ENCODE measurements at places on chromosomes 6 and 20.

DNA sequence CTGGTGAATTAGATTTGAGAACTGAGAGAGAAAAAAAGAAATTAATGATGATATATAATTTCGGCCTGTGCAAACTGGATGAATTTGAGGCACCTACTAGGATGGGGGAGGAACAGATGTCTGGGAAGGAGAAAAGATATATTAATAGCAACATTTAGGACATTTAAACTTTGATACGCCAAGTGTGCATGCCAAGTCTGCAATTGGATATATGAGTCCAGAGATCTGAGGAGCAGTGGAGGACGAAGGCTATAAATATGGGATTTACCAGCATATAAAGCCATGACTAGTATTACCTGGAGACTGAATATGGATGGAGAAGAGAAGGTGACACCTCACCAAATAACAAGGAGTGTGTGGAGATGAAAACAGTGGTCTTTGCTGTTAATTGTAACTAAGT is 272.6 kb upstream of the HSF2 start:
- H3K27ac ChIP-seq = no peak overlapping the region
- H3K4me1 ChIP-seq = peaks cover 7% of the 10 kb centered on the region
- no peaks in the 10 kb centered on the region for H3K27me3 ChIP-seq

DNA sequence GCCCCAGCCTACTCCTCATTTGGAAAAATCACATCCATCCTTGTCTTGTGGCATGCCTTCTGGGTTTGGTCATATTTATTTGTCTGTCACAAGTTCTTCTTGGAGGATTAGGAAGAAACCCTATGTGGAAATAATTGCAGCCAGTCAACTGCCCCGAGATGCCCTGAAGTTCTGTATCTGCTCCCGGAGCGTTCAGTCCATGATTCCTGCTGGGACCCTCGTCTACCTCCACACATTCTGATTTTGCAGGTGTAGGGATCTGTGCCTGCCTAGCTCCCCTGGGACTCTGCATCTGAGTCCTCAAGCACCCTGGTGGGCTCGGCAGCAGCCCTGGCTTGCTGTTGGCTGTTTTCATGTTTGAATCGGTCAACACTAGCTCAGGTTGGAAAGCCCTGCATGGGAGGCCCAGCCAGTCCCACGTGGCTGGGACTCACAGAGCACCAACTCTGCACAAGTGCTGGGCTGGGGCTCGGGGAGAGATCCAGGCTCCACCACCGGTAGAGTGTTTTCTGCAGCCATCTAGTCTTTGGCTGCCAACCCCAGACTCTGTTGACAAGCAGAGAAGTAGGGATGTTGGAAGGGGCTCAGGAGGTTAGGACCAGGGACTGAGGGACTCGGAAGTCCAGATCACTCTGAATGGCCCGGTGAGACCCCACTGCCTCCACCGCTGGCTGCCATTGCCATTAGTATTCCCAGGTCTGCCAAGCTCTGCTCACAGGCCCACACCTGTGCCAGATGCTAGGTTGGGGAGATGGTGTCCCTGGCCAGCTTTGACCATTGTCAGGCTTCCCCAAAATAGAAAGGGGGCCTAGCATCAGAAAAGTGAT is 183.5 kb upstream of the CST7 start:
- DNase-seq = no peak
- H3K36me3 ChIP-seq = no peaks in the 10 kb centered on the region
- H3K27ac ChIP-seq = no peak overlapping the region
- H3K4me1 ChIP-seq = no peaks in the 10 kb centered on the region

DNA sequence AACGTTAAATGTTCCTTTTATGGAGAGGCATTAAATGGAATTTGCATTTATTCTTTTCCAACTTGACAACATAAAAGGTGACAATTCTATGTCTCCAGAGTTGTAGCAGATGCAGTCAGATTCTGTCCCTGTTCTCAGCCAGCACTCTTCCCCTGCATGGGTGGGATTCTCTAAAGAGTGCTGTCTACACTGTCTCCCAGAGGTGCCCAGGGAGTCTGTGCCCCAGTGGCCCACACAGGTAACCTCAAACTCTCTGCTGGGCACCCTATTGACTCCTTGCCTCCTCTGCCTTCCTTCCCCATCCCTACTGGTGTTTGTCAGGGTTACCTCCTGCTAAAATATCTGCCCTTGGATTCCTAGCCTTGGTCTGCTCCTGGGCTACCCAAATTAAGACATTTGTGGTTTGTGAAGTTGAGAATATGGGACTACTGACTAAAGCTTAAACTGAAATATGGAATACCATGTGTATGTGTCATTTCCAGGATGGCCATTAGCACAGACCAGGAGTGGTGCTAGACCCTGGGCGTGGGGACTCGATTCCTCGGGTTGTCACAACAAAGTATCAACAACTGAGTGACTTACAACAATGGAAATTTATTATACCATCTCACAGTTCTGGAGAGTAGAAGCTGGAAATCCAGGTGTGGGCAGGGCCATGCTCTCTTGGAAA is 284.7 kb downstream of the CDH26 start:
- no peak overlapping the region for H3K27ac ChIP-seq
- no peaks in the 10 kb centered on the region for H3K27me3 ChIP-seq
- H3K4me3 ChIP-seq = no peak overlapping the region

DNA sequence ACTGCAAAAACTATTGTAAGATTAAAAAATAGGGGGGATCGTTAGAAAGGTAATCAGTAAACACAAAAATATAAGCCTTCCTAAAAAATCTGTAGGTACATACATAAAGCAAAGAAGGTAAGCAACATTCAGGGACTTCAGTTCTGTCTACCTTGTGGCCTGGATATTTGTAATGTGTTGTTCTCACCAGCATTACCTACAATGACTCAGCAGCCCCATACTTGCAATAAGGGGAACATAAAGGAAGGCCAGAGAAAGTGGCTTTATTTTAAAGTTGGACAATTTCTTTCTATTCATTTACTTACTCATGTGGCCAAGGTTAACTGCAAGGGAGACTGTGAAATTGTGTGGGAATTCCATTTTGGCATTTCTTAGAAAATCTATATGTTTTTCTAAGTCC is 277.2 kb upstream of the PREP start:
- no peak overlapping the region for H3K27ac ChIP-seq
- no peaks in the 10 kb centered on the region for H3K4me1 ChIP-seq

DNA sequence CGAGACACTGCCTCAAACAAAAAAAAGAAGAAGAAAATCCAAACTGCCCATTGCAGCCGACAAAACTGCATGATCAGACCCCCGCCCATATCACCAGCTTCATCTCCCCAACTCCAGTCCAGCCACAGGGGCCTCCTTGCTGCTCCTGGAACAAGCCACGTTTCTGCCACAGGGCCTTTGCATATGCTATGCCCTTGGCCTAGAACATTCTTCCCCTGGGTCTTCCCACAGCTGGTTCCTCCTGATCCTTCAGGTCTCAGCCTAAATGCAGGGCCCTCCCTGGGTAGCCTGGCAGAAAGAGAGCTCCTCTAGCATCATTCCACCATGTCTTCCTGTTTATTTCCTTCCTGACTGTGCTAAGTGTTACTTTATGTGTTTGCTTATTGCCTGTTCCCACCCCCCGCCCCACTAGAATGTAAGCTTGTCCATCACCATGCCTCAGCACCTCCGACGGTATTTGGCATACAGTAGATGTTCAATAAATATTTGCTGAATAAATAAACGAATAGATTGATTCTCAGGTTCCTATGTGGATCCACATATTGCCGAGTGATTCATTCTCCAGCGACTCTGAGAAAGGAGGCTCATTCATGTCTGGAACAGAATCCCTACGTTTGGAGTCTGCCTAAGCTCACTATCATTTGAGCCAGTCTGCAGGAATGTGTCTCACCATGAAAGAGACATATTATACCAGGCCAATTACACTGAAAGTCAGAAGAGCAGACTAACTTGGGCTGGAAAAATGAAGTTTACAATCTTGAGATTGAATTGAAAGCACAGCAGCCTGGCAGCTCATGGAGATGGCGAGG is 56.1 kb downstream of the NFATC2 start:
- H3K36me3 ChIP-seq = no peaks in the 10 kb centered on the region
- no peaks in the 10 kb centered on the region for H3K27me3 ChIP-seq
- no peaks in the 10 kb centered on the region for H3K4me1 ChIP-seq
- peak overlapping the region; percentile 5 for H3K27ac ChIP-seq
- H3K4me3 ChIP-seq = no peak overlapping the region
- no peak for DNase-seq

DNA sequence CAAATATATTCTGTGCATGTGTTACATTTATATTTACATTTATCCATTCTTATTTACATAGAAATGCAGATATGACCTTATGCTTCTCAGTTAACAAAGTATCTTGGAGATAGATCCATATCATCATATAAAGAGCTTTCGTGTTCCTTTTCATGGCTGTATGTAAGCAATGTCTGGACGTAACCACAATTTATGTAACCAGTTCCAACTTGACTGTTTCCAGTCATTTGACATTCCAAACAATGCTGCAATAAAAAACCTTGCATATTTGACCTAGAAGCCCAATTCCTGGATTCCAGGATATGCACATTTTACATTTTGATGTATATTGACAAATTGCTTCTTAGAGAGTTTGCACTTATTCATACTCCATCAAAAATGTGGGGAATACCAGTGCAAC is 113.7 kb upstream of the F13A1 start:
- DNase-seq = no peak
- H3K4me1 ChIP-seq = no peaks in the 10 kb centered on the region
- no peaks in the 10 kb centered on the region for H3K27me3 ChIP-seq
- no peak overlapping the region for H3K4me3 ChIP-seq
- H3K36me3 ChIP-seq = no peaks in the 10 kb centered on the region
- no peak overlapping the region for H3K27ac ChIP-seq

- no peak overlapping the region for H3K27ac ChIP-seq
- DNase-seq = no peak
- H3K36me3 ChIP-seq = no peaks in the 10 kb centered on the region
- no peak overlapping the region for H3K4me3 ChIP-seq
Observed at GRCh38 chr20:11675920-11676629, 241.6 kb upstream of the BTBD3 start.

- H3K27me3 ChIP-seq = no peaks in the 10 kb centered on the region
- no peak for DNase-seq
- no peaks in the 10 kb centered on the region for H3K36me3 ChIP-seq
- no peak overlapping the region for H3K4me3 ChIP-seq
Observed at GRCh38 chr6:159487636-159488035, 205.4 kb downstream of the SOD2 start.

All from ascending aorta (tissue), 2 donors.